ENCODE measurements at places on chromosomes 2 and 18. TPM values are rescaled to one million over a fixed set of nuclear protein-coding genes. Genes with fewer than 3 reads are reported as not detected.

The RBM44 gene
- total RNA-seq: 0.43 TPM

The CXCR4 gene
- total RNA-seq: 112 TPM

The TDRD15 gene
- total RNA-seq: not detected

The INHA gene
- total RNA-seq: 1.3 TPM

The CKAP2L gene
- total RNA-seq: 9.3 TPM

The SERPINB5 gene
- total RNA-seq: 0.49 TPM

The GAD1 gene
- 5.4 TPM for total RNA-seq

The PRKCE gene
- total RNA-seq: 10.7 TPM

The PXDN gene
- total RNA-seq: 0.84 TPM

Data from motor neuron (in vitro differentiated cells).